Cerebellar nuclear complex (tissue), 1 donor: ENCODE measurements at places on chromosomes 5 and 9.

GRCh38 chr9:33011831-33012230 lies 10.4 kb upstream of the APTX start:
- no peak for DNase-seq

- no peak for DNase-seq
Measured at GRCh38 chr9:111902391-111903139, 6.0 kb downstream of the UGCG start.

GRCh38 chr9:27514551-27514950 lies 9.5 kb upstream of the IFNK start:
- DNase-seq: no peak

- no peak for DNase-seq
Measured at GRCh38 chr5:124444147-124444775, 302.2 kb downstream of the ZNF608 start.

DNA sequence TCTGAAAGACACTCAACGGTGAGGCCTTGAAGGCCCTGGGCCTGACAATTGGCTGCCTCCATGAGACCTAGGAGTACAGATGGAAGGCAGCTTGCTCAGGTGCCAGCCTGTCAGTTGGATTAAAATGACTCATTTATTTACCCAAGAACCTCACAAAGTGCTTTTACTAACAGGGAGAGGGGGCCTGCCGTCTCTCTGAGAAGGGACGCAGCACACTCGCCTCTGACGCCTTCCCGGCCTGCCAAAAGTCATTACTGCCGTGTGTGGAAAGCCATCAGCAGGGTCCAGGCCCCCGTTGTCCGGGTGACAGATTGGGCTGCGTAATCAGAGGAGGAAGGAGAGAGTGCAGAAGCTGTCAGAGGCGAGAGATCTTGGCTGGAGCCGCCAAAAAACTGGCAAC lies 32.4 kb downstream of the DDX31 start:
- DNase-seq: peak; percentile 50

DNA sequence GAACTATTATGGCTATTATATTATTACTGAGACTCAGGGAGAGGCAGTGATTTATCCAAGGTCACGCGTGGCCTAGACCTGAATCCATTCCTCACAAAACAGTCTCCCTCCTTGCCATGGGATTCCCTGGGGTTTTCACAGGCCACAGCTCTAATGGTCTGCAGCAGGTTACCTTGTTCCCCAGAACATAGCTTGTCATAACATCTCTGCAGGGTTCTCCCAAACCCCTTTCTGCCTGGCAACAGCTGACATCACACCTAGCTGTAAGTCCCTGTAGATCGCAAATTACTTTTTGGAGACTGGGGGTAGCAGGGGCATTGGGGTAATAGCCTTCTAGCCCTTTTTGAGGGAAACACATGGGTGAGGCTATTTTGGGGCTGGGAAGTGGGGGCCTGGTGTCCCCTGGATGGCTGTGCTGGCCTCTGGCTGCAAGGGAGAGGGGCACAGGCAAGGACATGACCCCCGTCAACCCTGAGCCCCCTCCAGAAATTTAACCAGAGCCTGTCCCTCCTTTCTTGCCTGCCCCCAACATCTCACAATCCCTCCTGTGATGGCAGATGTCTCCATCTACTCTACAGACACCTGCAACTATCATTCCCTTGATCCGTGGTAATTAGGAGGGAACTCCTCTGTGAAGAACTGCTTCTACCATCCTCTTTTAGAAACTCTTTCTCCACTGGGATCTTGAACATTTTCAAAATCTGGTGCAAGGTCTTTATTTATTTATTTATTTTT lies 1.3 kb downstream of the CD74 start:
- no peak for DNase-seq

DNA sequence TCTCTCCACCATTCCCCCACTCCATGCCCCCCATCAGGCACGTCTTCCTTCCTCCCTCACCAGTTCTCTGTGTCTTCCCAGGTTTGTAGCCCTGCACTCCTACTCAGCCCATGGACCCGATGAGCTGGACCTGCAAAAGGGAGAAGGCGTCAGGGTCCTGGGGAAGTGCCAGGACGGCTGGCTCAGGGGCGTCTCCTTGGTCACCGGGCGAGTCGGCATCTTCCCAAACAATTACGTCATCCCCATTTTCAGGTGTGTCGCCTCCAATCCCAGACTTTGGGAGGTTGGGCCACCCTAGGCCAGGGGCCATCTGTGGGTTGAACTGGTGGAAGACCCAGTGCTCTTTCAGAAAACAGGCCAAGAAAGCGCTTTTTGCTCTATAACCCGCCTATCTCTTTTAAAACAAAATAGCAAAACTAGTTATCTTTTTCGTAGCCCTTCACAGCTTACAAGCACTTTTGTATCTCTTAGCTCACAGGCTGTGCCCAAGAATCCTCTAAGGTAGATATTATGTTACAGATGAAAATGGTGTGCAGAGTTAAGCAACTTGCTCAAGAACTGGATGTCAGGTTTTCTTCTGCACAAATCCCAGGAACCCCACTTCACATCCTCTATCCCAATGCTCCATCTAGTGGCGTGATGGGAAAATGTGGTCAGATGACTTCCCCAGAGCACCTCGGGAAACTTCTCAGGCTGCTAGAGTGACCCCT lies 56.2 kb downstream of the PLAC8L1 start:
- DNase-seq: no peak

GRCh38 chr5:33850100-33850594 lies 41.6 kb downstream of the ADAMTS12 start:
- no peak for DNase-seq

- DNase-seq: no peak
Measured at GRCh38 chr5:139734539-139734916, 61.1 kb upstream of the PSD2 start.

DNA sequence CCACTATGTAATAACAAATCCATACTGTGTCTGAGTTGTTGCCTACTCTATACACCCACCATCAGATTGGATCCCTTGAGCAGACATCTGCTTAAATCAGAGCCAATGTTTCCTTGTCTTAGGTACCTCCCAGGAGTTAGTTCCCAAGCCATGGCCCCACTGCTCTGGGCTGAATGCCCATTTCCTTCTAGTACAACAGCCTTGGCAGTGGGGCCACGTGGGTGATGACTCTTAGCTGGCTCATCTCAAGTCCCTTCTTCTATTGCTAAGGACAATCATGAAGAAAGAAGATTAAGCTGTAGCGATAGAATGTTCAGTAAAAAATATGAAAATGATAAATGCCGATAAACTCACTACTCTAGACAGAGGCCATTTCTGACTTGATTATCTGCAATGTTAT lies 16.6 kb downstream of the PTGR1 start:
- DNase-seq: no peak

DNA sequence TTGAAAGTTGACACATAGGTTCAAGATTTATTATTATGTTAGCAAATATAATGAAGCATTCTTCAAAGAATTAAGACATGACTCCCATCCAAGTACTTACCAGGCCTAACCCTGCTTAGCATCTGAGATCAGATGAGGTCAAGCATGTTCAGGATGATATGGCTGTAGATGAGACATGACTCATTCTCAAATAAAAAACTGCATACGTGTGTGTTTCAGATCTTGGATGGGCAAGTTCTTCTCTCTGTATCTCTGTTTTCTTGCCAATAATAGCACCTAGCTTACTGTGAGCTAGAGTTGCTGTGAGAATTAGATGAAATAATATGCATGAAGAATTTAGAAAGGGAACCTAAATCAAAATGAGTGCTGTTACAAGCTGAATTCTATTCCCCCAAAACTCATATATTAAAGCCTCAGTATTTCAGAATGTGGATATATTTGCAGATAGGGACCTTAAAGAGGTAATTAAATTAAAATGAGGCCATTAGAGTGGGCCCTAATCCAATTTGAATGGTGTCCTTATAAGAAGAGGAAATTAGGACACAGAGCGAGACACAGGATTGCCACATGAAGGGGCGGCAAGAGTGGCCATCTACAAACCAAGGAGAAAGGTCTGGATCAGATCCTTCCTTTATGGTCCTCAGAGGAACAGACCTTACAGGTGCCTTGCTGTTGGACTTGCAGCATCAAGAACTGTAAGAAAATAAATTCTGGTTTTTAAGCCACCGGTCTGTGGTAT lies 146.2 kb downstream of the MARCHF11 start:
- no peak for DNase-seq

GRCh38 chr9:16459421-16460148 lies 410.9 kb downstream of the BNC2 start:
- DNase-seq: no peak

DNA sequence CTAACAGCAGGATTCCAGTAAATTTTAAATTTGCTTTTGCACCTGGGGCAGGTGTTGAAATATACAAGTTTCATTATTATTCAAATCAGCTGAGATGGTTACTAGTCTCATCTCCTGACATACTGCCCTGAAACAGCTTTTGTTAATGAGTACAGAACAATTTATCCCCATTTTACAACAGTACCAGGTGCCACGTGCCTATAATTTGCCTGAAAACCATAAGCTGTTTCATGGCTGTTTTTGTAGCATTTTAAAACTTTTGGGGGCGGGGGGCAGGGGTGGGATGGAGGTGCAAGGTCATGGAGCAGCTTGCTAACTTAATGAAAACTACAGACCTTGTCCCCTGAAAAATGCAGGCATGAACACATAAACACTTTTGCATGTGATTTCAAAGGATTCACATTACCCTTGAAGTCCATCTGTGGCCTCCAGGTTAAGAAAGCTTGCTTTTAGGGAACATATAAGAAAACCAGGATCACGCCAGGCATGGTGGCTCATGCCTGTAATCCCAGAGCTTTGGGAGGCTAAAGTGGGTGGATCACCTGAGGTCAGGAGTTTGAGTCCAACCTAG lies 42.1 kb downstream of the TIMD4 start:
- no peak for DNase-seq

GRCh38 chr5:121987685-121988073 lies 25.9 kb downstream of the SRFBP1 start:
- no peak for DNase-seq

GRCh38 chr9:133619791-133620190 lies 10.6 kb upstream of the FAM163B start:
- DNase-seq: no peak

DNA sequence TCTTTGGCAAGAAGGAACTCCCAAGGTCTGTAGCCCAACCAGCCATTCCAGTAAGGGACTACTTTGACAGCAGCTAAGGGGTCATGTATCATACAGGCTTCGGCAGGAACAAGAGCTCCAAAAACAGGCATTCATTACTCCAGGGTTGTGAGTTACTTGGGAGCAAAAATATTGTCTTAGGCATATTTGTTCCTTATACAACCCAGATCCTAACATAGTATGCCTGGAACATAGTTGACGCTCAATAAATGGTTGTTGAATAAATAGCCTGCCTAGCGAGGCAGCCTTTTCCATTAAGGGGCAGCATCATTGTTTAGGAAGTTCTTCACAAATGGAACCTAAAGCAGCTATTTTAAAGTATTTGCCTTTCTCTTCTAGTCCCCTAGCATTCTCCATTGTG lies 35.8 kb upstream of the FER start:
- no peak for DNase-seq

- DNase-seq: no peak
Measured at GRCh38 chr5:122940890-122941289, 95.5 kb downstream of the SNX24 start.

DNA sequence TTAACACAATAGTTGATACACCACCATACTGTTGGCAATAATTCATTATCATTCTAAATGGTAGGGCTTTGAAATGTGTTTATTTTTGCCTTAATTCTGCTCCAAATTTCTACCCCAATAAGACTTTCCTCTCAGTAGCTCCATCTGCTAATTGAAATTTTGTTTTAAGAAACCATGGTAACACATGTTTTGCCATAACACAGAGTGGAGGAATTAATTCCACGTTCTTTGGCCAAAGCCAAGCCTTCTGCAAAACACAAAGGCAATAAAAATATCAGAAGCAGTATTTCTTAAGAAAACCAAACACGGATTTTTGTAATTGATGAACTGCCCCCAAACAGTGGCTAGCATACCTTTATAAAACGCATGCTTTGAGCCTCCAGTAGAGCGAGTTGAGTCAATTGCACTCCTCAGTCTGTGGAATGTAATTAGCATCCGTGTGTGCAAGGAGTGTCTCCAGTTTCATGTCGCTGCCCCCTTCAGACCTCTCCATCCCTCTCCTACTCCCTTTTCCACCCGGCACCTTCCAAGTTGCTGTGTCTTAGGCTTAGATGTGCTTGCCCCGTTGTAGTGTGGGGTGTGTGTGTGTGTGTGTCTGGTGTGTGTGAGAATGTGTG lies 58.2 kb upstream of the CKS2 start:
- DNase-seq: no peak

- DNase-seq: no peak
Measured at GRCh38 chr5:66870708-66871107, 274.5 kb downstream of the MAST4 start.

- no peak for DNase-seq
Measured at GRCh38 chr5:10761933-10762775, 1.1 kb upstream of the DAP start.

DNA sequence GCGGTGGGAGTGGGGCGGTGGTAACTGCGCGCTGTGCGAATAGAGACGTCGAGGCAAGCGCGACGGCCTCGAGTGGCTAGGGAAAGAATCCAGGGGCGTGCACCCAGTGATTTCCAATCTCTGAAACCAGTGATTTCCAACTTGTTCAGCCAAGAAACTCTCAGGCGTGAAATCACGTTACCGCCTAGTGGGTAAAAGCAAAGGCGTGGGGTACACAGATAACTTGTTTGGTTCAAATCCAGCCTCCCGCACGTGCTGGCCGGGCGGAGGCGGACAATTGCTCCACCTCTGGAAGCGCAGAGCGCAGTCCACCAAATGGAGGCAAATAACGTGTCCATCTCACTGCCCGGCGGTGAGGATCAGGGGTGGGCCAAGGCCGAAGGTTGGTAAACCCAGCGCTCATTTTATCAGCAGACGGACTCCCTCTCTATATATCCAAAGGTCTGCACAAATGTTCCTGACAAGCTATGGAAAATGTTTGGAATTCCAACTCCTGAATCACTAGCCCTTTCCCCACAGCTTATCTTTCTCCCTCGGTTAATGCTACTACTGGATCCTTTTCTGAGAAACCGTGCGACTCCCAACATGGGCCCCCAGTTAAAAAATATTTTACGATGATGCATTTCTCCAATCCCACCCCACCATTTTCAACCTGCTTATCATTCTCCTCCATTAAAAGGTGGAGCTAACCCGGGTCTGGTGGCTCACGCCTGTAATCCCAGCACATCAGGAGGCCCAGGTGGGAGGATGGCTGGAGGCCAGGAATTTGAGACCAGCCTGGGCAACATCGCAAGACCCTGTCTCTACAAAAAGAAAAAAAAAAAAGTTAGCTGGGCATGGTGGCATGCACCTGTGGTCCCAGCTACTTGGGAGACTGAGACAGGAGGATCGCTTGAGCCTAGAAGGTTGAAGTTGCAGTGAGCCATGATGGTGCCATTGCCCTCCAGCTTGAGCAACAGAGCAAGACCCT lies 950 bp upstream of the FNBP1 start:
- DNase-seq: no peak

GRCh38 chr5:66382152-66382551 lies 214.0 kb upstream of the MAST4 start:
- DNase-seq: no peak

GRCh38 chr5:60578315-60578714 lies 121.7 kb downstream of the DEPDC1B start:
- DNase-seq: no peak

DNA sequence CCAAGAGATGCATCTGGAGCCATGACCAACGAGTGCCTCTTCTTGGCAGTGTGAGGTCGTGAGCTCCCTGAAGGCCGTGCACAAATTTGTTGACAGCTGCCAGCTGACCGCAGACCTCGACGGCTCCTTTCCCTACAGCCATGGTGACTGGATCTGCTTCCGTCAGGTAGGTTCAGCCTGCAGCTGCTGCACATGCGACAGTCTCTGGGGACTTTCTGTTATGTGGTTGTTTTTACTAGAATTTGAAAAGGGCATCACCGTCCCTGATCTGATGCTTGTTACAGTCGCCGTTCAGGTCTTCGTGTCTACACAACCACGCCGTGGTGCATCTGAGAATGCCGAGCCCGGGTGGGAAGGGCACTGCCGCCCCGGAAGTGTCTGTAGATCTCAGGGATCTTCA lies 36.5 kb upstream of the LRRC14B start:
- DNase-seq: no peak
